ENCODE measurements at places on chromosomes 7 and 10.

- no peak for DNase-seq
These were observed 167.0 kb downstream of the PON1 start for GRCh38 chr7:95157381-95157780.

DNA sequence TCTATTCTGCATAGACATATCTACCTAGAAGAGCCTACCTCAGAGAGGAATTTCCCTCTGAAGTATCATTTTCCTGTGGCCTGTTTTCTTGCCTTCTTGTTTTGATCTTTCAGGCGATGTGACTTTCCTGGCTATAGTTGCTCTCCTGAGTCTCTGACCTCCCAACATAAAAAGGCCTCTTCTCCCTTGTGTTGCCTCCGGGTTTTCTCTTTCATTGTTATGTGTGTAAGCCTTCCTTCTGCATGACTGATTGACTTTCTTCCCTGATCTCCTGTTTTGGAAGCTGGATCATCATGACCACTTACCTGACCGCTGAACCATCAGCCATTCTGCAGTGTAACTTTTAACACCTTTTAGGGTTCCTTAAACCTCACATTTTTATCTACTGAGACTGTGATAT is 441.5 kb upstream of the ETV1 start:
- no peak for DNase-seq

DNA sequence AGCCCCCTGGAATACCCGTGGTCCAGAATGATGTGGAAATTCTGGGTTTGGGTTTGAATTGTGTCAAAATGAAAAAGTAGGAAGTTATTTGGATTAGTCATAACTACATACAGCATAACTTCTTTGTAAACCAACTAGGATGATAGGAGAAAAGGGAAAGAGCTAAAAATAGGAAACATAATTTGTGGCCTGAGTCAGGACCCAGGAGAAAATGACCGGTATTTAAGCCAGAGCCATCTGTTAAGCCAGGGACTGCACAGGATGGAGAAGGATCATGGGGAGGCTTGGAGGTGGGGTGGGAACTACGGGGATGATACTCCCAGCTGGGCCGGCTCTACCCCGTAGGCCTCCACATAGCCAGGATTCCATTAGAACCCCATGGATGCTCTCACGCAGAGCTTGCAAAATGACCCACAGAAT is 98.6 kb downstream of the MYOF start:
- DNase-seq: no peak

DNA sequence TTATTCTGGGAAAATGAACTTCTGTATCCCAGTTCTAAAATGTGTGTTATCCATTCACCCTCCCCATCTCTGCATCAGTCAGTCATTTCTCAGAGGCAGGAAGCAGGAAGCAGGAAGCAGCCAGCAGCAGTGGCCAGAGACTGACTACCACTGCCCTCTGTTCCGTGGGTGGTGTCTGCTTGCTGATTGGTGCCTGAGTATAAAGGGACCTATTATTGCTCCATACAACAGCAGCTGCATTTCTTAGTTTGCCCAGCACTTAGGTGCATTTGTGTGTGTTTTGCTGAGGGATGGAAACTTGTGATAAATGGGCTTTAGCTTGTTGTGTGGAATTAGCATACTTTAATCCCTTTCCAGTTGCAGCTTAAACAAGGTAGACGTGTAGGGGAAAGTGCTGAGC is 582.2 kb downstream of the SORCS1 start:
- DNase-seq: no peak

- DNase-seq: no peak
These were observed 20.5 kb upstream of the VWDE start for GRCh38 chr7:12423997-12424745.

GRCh38 chr7:107659666-107660065 is 962 bp upstream of the SLC26A4 start:
- DNase-seq: peak; percentile 66

GRCh38 chr10:28627102-28627501 is 50.2 kb upstream of the BAMBI start:
- no peak for DNase-seq
